SK-MEL-5 (cell line): ENCODE measurements at places on chromosomes 13 and 19.

DNA sequence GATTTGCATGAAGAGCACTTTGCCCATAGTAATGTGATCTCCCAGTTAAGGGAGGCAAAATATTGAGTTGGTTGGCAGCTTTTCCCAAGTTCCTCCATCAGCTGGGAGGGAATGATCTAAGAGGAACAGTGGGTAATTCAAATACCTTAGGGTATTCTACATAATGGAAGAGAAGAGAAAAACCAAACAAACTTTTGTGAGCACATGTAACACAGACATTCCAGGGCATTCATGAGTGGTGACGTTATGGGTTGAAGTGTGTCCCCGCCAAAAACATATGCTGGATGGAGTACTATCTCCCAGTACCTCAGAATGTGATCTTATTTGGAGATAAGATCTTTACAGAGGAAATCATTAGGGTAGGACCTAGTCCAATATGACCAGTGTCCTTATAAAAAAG is 220.1 kb downstream of the FOXO1 start:
- DNase-seq: no peak

GRCh38 chr13:114092468-114092867 is 40.0 kb downstream of the RASA3 start:
- no peak for DNase-seq

DNA sequence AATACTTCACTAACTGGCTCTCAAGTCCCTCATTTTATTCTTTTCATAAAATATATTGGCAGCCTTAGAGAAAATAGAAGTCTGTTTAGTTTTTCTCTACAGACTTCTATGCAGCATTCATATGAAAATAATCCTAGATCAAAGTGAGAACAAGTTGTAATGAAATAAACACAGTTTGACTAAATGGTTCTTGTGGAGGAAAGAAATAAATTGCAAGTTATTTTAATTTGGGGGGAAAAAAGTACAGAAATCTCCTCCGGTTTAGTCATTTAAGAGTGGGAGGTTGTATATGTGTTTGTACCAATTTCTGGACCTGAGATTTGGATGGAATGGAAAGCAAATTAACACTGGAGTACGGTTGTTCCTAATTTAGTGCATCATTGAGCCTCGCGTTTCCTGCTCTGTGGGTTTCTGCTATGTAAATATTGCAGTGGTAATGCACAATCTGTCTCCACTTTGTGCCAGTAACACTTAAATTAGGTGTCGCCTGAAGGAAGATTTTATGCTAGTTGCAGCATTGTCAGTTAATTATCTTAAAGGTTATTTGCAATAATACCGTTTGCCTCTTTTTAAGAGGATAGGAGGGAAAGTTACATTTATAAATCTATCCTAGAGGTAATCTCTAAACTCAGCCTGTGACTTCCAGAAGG is 100.2 kb downstream of the ZIC5 start:
- DNase-seq: no peak

DNA sequence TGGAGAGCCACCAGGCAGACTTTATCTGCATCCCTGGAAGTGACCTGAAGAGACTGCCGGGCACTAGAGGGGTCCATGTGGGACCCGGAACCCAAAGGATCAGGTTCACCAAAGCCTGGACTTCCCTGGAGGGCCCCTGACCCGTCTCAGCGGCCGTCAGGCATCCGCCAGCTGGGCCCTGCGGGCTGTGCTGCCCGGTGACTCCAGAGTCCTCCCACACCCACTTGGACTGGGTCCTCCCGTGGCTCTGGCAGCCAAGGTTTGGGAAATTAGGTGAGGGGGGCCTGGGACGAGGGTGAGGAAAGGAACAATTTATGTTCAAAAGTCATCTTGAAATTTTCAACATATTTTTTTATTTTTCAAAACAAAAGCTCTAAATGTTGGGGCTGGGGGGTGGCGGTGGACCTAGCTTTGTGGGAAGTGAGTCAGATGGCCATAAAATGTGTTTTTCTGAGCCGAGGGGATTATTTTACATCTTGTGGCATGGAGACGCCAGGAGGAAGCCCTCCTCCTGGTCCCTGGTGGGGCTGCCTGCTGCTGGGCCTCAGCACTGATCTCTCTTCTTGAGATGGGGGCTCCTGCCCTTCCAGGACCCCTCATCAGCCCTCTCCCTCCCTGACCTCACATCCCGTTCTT is 20.2 kb downstream of the CEBPA start:
- no peak for DNase-seq

DNA sequence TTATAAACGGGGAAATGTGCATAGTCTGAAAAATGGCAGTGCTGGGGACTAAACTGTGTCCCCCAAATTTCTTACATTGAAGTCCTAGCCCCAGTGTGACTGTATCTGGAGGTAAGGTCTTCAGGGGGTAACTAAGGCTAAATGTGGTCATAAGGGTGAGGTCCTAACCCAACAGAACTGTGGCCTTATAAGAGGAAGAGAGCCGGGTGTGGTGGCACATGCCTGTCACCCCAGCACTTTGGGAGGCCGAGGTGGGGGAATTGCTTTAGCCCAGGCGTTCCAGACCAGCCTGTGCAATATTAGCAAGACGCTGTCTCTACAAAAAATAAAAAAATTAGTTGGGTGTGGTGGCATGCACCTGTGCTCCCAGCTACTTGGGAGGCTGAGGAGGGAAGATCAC is 17.8 kb downstream of the PROZ start:
- no peak for DNase-seq

GRCh38 chr19:6668691-6669090 is 1.3 kb downstream of the TNFSF14 start:
- DNase-seq: no peak

DNA sequence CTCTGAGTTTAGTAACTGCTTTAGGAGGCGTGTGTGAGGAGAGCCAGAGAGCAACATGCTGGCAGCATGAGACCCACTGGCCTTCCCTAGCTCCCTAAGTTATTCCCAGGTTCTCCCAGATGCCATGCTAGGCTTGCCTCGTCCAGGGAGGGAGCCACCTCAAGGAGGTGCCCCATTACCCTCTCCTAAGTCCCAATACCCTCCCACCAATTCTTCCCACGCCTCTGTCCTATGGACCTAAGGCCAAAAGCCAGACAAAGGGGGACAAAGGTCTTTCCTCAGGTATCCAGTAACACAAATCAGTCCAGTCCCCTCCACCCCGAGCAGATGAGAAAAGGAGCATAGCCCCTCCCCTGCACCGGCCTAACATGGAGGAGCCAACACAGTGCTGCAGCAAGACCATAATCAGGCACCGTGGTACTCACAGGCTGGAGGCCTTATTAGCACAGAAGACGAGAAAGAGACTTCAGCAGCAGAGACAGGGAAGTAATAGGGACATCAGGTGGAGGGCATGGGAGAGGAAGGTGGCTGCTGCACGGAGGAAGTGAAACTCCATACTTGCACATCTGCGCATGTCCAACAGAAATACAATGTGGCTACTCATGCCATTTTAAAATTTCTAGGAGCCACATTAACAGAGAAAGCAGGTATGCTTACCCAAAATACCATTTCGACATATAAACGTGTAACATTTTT is 46.3 kb downstream of the BRD4 start:
- DNase-seq: no peak

- DNase-seq: no peak
Measured at GRCh38 chr19:39840492-39840891, 5.7 kb downstream of the FBL start.

- peak; percentile 49 for DNase-seq
Measured at GRCh38 chr13:26991508-26992181, 180.0 kb downstream of the USP12 start.

- no peak for DNase-seq
Measured at GRCh38 chr13:44382635-44383145, 9.1 kb downstream of the SERP2 start.

DNA sequence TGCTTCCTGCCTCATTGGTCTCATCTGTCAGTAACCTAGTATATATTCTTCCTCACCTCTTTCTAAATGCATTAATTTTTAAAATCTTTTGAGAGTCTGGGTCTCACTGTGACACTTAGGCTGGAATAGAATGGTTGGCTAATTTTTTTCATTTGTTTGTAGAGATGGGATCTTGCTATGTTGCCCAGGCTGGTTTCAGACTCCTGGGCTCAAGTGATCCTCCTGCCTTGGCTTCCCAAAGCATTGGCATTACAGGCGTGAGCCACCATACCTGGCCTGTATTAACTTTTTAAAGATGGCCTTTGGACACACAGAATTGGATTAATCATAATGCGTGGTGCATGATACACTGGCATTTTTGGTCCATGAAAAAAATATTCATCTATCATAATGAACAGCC is 29.9 kb downstream of the SIPA1L3 start:
- no peak for DNase-seq

DNA sequence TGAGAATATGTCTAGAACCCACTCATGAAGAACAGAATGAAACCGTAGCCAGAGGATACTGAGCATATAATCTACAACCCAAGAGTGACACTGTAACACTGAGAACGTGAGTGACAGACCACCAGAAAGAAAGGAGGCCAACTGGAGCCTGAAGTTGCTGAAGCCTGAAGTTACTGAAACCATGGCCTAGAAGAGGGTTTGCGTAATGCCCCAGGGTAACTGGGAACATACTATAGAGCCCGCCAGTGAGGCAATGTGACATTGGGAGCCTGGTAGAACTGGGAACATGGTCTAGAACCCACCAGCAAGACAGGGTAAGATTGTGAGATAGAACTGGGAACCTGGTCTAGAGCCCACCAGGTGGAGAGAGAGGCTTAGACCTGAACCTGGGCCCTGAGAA is 15.5 kb upstream of the TNFSF14 start:
- DNase-seq: no peak

DNA sequence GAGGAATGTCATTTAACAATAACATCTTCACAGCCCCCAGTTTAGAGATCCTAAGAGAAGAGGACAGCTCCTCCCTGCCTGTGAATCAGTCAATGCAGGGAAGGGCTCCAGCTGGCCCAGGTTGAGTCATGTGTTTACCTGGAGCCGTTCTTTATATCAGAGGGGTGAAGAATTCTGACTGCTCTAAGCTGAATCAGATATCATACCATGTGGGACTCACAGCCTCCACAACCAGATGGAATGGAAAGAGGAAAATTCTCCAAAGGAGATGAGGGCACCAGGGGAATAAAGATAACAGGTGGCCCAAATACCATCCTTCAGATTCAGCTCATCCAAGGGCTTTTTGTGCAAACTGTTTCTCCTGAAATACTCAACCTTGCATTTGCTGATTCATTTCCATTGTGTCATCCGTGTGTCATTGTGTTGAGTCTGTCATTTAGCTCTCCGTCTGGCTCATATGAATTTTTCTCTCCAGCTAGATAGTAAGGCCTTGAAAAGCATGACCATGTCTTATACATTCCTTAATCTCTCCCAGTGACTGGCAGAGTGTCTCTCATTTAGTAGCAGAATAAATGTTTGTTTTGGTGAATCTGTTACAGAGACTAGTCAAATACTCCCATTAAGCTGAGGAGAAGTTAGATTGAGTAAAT is 217.9 kb downstream of the RFC3 start:
- no peak for DNase-seq

- DNase-seq: peak; percentile 75
Measured at GRCh38 chr19:11377237-11377636, 2.8 kb downstream of the SWSAP1 start.

DNA sequence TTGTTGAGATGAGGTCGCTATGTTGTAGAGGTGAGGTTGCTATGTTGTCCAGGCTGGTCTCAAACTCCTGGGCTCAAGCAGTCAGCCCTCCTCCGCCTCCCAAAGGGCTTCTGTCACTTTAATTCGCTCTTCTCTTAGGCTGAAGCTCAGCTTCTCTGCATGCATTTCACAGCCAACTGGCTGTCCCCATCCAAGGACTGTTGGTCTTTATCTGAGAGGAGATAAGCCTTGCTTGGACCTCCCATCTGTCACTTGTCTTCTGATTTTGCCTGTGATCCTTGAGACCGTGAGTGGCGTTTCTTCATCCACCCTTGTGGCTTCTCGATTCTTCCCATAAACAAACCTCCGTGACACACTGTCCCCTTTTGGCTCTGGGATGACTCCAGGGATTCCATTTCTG is 24.4 kb downstream of the CERS1 start:
- DNase-seq: no peak

DNA sequence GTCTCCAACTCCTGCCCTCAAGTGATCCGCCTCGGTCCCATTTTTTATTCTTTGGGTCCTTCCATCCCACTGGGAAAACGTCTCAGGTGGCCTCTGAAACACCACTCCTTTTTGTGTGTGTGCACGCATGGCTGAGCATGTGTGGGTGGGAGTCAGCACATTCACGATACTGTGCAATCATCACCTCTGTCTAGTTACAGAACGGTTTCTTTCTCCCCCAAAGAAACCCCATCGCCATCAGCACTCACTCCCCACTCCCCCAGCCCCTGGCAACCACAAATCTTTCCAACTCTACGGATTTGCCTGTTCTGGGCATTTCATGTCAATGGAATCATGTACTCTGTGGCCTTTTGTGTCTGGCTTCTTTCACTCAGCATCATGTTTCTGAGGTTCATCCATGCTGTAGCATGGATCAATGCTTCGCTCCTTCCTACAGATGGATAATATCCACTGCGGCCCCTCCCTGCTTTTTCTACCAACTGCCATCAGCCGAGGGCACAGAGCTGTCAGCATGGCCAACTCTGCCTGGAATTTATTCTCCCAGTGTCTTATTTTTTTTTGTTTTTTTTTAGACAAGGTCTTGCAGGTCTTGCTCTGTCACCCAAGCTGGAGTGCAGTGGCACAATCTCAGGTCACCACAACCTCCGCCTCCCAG is 9.7 kb downstream of the F2RL3 start:
- DNase-seq: no peak

GRCh38 chr19:8045872-8046568 is 6.5 kb upstream of the CCL25 start:
- DNase-seq: no peak

GRCh38 chr19:46030812-46031550 is 8.1 kb upstream of the PGLYRP1 start:
- DNase-seq: no peak
